ENCODE measurements at places on chromosomes 6 and 20.

DNA sequence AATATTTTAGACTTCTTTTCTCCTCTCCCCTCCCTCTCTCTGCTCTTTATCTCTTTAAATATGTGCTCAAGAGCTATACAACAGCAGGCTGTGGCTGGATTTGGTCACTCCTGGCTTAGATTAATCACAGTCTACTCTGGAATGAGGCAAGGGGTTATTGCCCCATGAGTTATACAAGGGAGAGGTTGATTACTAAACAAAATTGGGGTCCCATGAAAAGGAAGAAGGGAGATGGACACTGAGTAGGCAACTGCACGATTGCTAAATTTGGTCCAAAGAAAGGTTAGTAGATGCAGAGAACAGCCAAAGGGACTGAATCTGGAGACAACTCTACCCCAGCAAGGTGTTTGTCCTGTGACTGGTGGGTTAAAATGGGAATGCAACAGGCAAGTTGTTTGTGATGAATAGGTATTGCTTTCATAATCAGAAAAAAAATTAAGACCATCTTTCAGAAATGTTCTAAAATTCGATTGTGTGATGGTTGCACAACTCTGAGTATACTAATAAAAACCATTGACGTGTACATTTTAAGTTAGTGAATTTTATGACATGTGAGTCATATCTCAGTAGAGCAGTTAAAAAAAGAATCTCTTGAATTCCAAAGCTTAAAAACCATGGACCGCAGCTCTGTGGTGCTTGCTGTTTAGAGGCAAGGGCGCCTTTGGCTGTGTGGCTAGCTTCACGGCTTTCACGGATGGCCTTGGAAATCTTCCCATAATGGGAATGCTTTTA, 57.1 kb downstream of the KIZ start:
- no peak for DNase-seq

DNA sequence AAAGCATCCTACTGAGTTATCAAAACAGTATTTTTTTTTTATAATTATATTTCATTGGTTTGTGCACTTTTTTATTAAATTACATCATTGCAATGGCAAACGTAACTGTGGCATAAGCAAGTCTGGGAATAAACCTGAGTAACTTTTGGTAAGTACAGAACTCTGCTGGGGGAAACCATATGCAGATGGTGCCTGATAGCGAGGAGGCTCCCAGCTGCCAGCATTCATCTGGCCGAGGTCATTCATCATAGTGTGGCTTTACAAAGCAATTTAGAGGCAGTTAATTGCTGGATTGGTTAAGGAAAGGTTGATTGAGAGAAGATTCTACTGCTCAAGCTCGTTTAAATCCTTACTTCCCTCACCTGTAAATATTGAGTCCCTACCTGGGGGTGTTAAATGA, 52.6 kb downstream of the HECA start:
- DNase-seq, result no peak

- no peak for DNase-seq
These were observed 3.1 kb downstream of the BPIFB4 start for GRCh38 chr20:33082546-33082945.

GRCh38 chr20:20334489-20334888, 33.4 kb upstream of the INSM1 start:
- DNase-seq, result no peak

- peak; percentile 35 for DNase-seq
These were observed 1.9 kb downstream of the BCL2L1 start for GRCh38 chr20:31720486-31721407.

GRCh38 chr20:4782378-4782772, 60.7 kb downstream of the PRND start:
- DNase-seq, result no peak

DNA sequence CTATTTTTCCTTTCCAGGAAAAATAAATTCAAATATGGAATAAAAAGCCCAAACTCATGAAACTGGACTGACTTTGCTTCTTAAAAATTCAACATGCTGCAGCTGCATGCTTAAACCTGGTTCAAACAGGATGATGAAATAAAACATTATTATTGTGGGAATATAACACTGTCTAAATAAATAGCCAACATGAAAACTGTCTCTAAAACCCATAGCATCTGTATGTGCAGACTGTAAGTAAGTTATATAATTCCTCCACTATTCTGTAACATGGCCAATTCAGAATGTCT, 30.4 kb upstream of the AHI1 start:
- no peak for DNase-seq

DNA sequence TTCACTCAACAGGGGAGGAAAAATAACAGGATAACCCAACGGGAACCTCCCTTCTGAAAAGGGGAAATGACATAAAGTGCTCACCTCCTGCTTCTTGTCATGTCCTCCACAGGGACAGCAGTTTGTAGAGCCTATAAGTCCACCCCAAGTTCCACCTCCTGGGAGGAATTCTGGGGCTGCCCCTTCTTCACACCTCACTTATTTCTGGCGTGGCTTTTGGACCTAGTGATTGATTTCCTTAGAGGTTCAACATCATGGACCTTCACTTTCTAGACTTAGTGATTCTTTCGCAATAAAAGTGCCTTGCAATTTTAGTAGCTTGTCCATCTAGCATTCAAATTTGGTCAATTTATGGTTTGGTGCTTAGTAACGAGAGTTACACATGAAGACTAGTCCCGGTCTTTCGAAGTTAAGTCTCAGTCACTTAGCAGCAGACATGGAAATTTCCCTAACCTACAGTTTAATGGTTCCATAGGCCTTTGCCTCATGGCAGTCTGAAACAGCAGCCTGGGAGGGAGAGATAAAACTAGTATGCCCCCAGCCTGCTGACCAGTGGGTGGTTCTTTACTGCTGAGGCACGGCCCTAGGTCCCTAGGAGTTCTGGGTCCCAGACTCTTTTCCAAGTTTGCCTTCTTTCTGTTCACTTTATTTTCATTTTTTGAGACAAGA, 59.2 kb upstream of the CDKAL1 start:
- DNase-seq, result no peak

DNA sequence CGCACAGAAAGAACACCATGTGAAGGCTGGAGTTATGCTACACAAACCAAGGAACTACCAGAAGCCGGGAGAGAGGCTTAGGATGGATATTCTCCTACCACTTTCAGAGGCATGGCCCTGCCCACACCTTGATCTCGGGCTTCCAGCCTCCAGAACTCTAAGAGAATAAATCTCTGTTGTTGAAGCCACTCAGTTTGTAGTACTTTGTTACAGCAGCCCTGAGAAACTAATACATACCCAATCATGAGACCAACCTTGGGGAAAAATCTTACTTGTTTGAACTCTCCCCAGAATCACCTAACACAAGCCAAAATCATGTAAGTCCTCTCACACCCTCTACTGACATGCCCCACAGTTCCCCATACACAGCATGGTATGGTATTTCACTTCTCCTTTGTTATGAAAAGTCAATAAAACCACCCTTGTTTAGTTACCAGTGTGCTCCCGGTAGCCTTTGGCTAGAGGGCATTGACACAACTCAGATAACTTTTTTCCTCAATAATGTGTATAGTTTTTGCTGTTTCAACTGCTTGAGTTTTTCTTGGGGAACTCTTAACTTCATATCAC, 40.7 kb upstream of the SLC2A12 start:
- no peak for DNase-seq

- DNase-seq, result no peak
These were observed 12.9 kb downstream of the ANKS1A start for GRCh38 chr6:34901930-34902329.

GRCh38 chr20:45823949-45824835, 2.9 kb downstream of the TNNC2 start:
- DNase-seq, result peak; percentile 51

GRCh38 chr6:3418496-3419060, 38.3 kb downstream of the SLC22A23 start:
- DNase-seq, result no peak

GRCh38 chr6:192313-192664, 100.0 kb upstream of the DUSP22 start:
- no peak for DNase-seq

GRCh38 chr6:19059102-19059501, 672.0 kb downstream of the RNF144B start:
- DNase-seq, result no peak

DNA sequence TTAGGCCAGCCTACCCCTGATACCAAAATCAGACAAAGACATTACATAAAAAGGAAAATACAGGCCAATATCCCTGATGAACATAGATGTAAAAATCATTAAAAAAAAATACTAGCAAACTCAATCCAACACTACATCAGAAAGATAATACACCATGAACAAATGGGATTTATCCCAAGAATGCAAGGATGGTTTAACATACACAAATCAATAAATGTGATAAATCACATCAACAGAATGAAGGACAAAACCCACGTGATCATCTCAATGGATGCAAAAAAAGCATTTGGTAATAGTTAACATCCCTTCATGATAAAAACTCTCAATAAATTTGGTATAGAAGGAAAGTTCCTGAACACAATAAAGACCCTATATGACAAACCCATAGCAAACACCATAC, 63.8 kb downstream of the SLC22A2 start:
- no peak for DNase-seq

DNA sequence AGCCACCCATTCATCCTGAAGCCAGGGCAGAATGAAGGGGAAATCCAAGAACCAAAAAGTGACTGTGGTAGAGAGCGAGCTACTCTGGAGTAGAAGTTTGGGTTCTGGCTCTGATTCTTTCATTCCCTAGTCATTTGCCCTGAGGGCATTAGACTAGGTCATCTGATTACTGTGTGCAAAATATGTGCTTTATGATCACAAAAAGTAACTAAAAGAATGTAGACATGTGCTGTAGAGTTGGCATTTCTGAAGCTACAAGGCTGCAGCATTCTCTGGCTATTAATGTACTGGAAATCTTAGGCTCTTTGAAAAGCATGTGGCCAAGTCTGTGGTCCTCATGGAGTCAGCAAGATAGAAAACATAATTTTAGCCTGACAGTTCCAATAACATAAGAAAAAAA, 94.2 kb downstream of the TBC1D7 start:
- no peak for DNase-seq

- no peak for DNase-seq
These were observed 44.1 kb upstream of the AKIRIN2 start for GRCh38 chr6:87745966-87746721.

DNA sequence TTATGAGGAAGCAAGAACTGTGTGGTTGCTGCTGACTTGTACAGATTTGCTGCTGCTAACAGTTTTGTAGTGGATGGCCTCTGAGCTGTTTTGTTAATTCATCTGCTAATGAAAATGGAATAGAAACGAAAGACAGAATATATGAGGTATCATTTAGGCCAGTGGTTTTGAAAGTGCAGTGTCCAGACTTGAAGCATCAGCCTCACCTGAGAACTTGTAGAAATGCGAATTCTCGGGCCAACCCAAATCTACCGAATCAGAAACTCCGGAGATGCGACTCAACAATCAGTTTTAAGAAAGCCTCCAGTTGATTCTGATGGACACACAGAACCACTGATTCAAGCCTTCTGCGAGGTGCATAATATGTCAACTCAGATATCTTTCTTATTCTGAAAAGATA, 62.5 kb downstream of the CAP2 start:
- no peak for DNase-seq

GRCh38 chr20:53819973-53820451, 226.4 kb upstream of the ZNF217 start:
- no peak for DNase-seq

DNA sequence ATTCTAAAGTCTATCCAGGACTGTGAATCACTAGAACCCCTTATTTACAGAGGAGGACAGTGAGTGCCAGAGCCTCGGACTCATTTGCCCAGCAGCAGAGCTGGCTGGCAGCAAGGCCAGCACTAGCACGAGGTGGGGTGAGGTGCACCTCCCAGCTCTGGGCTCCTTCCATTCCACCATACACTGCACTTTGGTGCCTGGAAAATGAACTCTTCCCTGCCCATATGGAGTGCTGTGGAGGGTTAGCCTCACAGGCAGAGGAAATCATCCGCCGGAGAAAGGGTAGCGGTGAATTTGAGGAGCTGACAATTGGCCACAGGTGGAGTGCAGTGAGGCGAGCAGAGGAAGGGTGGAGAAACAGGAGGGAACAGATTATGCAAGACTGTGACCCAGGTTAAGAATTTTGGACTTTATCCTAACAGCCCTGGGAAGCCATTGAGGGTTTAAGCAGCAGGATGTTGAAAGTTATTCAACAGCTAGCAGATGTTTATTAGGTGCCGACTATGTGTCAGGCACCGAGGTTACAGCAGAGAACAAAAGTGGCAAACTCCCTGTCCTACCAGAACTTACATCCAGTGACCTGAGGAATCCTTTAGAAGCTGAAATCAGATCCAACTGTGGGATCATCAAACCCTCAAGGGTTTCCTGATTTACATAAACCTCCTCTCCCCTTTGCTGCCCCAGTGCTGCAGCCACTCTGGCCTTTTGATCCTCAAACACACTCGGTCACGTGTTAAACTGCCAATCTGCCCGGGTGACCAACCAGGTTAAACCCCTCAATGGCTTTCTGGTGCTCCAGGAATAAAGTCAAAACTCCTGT, 6.2 kb downstream of the TRIM26 start:
- no peak for DNase-seq

DNA sequence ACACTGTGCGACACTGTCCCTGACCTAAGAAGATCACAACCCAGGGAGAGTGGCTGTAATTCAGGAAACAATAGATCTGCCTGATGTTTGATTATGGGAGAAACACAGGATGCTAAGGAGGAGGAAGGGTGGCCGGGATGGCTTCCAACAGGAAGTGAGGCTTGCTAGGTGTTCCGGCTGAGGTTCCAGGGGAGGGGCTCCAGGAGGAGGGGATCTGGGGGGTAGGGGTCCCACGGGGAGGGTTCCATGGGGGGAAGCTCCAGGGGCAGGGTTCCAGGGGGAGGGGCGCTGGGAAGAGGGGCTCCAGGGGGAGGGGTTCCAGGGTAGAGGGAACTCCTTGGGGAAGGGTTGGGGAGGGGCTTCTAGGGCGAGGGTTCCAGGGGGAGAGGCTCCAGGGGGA, 48.6 kb downstream of the DAAM2 start:
- no peak for DNase-seq

Measured in CD4-positive, alpha-beta T cell treated with Interleukin-15 for 4 hours (primary cell).